Panc1 (cell line): ENCODE measurements at places on chromosomes 3 and 15.

DNA sequence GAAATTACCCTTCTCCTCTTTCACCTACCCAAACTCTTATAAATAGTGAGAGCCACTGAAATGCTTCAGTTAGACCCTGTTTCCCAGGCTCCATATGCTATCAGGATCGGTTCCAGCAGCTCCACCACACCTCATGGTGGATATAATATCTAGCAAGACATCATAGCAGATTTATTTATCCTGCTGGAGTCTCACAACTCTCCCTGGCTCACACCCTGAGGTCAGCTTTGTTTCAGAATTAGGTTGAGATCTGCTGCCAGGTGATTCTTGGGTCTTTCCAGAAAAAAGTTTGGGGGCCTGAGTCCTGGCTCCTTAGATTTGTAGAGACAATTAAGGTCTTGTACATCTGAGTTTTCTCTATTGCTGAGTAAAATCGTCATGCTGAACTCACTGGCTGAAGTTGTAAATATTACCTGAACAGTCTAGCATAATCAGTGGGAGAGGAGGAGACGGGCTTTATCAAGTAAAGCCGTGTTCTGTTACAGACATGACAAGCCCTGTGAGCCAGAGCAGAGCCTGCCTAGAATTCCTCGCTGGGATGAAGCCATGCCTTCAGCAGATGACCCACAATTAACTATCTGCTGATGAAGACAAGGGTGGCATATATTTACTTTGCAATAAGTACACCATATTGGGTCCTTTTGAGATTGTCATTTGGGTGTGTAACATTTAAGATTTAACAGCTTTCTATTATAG is 131.6 kb downstream of the STAC start:
- DNase-seq, result no peak

DNA sequence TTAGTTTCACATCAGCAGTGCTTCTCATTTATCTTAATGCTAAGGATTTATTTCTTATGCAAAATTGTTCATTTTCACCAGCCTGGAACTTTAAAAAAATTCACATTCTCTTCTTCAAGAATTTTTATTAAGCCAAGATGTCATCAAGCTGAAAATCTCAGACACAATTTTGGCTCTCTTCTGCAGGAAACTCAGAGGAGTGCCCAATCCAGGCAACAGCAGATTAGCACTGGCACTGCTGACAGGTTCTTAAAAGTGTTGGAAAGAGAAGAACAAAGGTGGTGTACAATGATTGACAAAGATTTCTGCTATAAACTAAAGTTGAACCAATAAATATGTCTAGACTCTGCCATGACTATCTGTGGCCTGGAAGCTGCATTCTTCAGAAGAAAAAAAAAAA is 479.5 kb downstream of the FHIT start:
- no peak for DNase-seq

DNA sequence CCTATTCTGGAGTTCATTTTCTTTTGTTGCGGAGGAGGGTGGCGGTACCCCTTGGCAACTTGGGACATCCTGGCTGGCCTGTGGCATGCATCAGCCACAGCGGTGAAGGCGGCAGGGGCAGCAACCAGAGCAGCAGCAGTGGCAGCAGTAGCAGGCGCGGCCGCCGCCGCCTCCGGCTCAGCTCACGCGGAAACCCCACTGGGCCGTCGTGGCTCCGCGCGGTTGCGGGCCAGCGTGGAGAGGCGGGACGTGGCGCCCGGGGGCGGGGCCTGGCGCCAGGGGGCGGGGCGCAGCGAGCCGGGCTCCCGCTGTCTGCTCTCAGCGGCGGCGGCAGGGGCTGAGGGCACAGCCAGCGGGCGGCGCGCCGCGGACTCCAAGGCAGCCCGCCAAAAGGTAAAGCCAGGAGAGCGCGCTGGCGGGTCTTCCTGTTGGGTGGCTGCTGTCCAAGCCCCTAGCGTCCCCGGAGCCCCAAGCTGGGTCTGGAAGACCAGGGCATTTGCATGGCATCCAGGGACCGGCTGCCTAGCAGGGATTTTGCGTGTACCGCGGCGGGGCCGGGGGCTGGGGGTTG is 334.4 kb upstream of the THRB start:
- DNase-seq, result no peak

- DNase-seq, result no peak
Measured at GRCh38 chr3:173932624-173933023, 535.1 kb downstream of the NLGN1 start.

DNA sequence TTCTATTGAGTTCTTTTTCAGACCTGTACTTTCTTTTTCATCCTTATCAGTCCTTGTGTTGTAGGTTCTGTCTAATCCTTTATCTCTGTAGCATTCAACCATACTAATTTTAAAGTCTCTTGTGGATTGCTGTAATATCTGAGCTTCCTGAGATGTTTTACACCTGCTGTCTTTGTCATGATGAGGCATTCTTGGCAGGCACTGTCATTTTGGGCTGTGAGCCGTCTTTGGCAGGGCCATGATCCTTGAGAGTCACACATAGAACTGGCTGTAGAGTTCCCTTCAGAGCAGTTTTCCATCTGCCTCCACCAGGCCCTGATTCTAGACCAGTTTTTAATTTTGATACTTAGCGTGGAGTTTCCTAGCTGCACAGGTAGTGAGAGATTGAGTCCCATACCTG is 6.7 kb downstream of the EFCC1 start:
- DNase-seq, result no peak

DNA sequence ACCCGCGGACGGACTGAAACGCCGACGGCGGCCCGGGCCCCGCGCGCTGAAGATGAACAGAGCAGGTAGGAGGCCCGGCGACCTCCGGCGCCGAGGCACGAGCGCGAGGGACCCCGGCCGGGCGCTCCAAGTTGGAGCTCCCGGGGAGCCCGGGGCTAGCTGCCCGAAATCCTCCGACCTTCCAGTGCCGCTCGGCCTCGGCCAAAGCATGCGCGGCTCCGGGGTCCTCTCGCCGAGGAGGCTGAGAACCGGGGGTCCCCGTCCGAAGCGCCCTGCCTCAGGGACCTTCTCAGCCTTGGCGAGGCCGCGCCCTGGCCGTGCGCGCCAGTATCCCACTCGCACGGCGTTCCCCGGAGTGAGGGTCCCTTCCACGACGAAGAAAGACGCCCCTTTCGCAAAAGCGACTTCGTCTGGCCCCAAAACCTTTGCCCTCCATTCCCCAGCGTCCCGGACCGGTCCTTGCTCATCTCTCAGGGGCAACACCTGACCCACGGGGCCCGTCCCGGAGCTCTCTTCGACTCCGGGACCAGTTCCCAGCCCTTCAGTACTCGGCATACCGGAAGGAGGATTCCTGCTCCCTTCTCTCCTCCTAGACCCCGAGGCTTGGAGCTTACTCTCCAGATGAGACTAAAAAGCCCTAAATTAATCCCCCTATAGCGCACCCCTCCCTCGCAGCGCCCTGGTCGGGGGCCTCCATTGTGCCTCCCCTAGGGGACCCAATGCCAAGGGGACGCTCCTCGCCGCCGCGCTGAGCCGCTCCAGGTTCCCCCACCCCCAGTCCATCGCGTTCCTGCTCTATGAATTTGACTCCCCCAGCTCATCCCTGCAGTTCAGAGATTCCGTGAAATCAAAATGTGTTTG is 7.7 kb upstream of the FGD5 start:
- DNase-seq, result no peak

DNA sequence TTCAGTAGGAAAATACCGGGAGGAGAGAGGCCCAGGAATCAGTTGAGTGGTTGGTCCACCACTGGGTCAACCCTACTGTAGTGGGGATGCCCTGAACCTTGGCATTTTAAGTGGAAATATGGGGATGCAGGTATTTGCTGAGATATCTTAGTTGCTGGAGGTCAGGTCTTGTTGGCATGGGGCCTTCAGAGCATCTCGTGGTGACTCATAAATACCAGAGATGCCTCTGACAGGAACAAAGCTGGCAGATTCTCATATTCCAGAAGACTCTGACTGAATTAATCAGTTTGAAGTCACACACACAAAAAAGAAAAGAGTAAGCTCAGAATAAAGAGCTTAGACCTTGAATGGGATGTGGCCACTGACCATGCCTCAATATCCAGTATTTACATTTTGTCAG is 91.6 kb downstream of the CACNA2D3 start:
- DNase-seq, result no peak

DNA sequence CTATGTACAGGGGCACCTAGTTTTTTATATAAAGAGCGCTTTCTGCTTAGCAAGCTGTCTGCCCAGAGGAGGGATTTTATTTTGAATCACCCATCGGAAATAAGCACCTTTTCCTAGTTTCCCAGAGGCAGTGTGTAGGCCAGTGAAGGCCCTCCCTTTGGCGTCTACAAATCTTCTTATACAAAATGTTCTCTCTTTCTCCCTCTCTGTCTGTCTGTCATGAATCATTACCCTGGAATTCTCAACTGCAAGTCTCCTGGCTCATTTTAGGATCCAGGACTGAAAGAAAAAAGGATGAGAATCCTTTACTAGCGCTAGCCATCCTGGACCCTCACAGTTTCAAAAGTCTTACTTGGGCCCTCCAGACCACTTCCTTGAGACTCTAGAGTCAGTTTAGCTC is 728.1 kb downstream of the OTOL1 start:
- no peak for DNase-seq

GRCh38 chr15:89395461-89395871 is 60.8 kb upstream of the POLG start:
- no peak for DNase-seq

- DNase-seq, result no peak
Measured at GRCh38 chr3:99928771-99929744, 111.4 kb downstream of the CMSS1 start.

DNA sequence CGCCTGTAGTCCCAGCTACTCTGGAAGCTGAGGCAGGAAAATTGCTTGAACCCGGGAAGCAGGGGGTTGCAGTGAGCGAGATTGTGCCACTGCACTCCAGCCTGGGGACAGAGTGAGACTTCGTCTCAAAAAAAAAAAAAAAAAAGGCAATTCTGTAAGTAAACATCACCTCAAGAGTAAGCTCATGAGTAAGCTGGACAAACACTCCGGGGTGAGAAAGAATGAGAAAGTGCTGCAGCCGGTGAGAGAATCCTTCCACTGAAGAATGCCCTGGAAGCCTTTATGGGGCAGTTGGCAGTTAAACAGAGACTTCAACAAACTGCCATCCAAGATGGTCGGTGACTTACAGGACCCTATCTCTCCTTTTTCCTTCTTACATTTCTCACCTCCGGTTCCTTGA is 47.5 kb downstream of the FEZF2 start:
- DNase-seq, result peak; percentile 32

DNA sequence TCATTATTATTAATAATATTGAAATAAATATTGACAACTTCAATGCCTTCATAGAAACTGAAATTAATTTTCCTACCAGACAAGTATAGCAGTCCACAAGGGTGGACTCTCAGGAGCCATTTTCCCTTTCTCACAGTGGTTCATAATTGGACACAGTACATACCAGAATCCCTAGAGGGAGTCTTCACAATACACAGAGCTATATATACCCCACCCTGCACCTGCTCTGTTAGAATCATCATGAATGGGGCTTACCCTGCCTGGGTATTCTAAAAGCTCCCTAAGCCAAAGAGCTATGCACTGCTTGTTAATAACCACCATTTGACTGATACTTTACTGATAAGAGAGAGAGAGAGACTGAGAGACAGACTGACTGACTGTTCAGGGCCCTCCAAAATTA is 134.9 kb downstream of the FEZF2 start:
- no peak for DNase-seq

DNA sequence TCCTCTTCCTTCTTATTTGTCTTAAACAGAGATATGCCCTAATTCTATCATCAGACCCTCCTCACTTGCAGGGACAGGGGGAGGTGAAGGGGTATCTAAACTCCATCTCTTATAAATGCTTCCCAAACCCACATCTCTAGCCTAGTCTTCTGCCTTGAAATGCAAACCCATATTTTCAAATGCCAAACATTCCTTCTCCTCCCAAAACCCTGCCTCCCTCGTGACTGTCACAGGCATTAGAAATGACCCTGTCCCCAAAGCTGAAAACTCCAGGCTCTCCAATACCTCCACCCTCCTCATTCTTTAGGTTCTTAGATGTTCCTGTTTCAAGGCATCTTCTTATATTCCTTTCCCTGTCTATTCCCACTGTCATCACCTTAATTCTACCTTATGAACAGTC is 191.0 kb downstream of the ERC2 start:
- DNase-seq, result no peak

GRCh38 chr15:56492236-56492635 is 27.3 kb upstream of the MNS1 start:
- DNase-seq, result no peak

DNA sequence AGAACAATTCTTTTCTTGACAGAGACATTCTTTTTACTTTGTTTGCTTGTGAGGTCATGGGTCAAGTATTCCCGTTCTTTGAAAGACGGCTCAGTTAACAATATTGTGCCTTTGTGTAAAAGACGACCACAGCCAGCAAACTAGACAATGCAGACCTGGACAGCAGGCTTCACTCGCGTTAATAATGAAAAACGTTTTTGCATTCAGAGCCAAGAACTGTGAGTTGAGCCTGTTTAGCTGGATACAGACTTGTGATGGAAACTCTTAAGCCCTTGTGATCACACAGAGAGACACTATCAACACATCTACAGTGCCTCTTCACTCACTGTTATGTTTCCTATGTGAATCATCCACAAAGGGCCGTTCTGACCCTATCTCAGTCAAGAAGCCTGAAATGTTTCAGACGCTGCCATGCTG is 37.3 kb upstream of the CMTM7 start:
- DNase-seq, result no peak

DNA sequence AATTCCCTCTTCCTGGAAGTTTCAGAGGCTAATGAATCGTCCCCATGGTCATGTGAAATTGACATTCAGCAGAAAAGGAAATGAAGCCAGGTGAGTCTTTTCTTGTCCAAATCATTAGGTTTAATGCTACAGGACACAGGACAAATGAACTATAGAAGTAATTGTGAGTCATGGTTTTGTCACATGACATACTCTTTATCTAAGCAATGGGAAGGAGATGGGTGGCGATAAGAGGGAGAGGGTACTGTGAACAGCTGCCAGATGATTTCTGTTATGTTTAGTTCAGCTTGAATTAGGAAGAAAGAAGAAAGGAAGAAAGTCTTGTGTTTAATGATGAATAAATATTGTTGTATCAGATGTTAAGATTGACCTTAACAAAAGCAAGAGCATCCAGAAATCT is 515.4 kb upstream of the ZNF717 start:
- no peak for DNase-seq

DNA sequence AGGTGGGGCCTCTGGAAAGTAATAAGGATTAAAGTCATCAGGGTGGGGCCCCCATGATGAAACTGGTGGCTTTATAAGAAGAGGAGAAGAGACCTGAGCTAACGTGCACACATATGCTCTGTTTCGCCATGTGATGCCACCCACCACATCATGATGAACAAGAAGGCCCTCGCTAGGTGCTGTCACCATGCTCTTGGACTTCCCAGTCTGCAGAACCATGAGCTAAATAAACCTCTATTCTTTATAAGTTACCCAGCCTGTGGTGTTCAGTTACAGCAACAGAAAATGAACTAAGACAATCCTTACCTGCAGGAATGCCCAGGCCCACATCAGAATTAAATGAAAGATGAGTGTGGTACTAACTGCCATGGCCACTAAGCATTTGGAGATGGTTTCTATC is 79.8 kb downstream of the ADCY5 start:
- DNase-seq, result no peak

DNA sequence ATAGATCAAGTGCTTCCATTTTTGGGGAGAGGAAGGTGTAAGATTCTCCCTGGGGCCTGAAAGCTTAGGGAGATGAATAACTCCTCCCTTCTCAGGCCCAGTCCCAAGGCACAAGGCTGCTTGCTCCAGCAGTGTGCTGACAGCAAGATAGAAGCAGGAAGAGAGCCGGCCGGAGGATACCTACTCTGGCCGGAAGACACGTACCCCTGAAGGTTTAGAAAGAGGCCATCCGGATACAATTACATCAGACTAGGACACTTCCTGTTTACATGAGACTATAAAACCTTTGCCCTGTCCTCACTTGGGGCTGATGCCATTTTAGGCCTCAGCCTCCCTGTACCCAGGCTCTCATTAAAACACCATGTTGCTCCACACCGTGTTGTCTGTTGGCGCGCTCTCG is 329.9 kb downstream of the SV2B start:
- DNase-seq, result no peak
